HS-5 (cell line): ENCODE measurements at places on chromosomes 1 and 21.

- no peak for DNase-seq
Measured at GRCh38 chr1:151384584-151384983, 12.1 kb upstream of the SELENBP1 start.

DNA sequence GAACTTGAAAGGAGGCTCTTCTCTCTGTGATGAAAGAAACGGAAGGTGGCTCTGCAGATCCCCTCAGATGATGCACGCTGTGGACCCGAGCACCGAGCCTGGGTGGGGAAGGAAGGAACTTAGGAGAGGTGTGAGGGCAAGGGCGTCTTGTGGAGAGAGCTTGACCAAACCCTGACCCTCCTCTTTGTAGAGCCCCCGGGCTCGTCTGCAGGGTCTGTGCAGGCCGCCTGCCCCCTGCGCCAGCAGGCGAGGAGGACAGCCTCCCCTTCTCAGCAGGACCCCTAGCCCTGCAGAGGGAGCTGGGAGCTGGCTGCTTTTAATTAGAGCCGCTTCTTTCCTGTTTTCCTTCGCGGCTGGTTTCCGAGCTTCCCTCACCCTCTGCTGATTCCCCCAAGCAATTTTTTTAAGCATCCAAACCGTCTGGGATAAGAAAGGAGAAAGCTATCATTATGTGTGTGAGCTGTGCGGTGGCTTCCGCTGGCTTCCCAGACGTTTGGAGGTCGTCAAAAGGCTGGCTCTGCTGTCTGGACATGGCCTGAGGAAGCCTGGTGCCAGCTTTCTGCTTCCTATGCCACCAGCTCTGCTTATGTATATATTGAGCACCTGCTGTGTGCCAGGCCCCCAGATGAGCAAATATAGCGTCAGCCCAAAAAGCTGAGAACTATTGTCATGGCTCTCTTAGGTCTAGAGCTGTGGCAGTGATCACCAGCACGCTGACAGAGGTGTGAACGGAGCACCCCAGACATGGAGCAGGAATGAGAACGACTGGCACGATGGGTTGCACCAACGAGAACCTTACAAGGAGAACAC, 160.2 kb upstream of the IRF2BP2 start:
- no peak for DNase-seq

GRCh38 chr1:34923490-34923889, 6.0 kb downstream of the DLGAP3 start:
- DNase-seq = no peak

DNA sequence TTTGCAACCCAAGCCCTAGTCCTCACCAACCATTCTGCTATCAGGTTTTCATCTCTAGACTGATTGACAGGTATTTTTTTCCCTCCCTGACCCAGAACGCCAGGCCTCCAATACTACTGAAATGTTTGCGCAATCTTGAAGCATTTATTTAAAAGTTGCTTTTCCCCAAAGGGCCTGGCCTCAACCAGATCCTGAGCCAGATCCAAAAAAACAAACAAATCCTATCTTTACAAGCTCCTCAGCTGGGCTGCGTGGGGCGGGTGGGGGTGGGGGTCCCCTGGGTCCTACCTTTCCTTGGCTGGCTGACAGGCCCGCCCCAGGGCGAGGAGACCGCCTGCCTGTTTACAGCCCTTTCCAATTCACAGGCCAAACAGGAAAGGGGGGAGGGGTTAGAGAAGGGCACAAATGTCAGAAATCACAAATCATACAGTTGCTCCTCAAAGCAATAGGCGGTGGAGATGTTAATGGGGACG, 98.8 kb downstream of the FOXD2 start:
- no peak for DNase-seq

DNA sequence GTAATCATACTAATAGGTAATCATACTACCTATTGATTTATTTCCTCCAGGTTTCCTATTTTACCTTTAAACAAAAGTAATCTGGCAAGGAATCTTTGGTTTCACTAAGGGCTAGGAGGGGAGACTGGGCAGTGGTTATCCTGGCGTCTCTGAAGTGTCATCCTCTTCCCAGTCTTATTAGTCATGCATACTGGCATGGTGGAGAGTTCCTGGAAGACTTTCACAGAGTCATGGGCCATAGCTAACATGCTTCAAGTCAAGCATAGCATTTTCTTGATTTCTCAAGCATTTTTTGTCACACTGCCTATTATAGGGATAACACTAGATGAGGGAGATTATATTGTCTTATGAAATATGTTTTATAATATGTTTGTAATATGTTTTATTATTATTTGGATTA, 64.0 kb upstream of the ASB17 start:
- DNase-seq = no peak

GRCh38 chr1:159214149-159214760, 9.6 kb downstream of the ACKR1 start:
- no peak for DNase-seq

DNA sequence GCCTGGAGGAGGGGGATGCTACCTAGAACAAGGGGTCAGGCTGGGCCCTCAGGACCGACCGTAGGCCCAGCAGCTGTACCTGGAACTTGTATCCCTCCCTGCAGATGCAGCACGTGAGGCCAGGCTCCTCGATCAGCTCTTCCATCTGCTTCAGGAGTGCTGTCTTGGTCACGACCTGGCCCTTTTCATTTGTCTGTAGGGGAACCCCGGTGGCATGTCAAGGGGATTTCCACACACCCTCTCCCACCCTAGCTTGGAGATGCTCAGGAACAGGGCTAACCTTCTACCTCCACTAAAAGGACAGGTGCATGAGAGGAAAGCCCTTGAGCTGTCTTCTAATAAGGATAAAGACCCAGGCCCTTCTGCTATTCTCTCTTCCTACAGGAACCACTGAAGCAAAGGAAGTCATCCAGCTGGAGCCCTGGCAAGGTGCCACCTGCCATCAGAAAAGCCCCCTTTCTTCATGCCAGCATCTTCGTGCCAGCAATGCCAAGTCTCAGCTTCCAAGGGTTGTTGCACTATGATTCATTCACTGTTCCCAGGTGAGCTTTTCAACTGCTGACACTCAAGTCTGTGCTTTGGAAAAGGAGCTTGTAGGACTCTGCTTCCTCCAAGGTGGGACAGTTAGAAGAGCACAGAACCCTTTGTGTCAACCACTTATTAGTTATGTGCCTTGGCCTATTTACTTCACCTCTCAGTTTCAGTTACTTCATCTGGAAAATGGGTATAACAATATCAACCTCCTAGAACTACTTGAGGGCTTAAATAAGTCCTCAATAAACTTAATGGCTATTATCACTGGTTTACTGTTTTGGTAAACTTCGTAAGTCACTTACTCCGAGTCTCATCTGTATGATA, 122.1 kb downstream of the UBR4 start:
- no peak for DNase-seq

DNA sequence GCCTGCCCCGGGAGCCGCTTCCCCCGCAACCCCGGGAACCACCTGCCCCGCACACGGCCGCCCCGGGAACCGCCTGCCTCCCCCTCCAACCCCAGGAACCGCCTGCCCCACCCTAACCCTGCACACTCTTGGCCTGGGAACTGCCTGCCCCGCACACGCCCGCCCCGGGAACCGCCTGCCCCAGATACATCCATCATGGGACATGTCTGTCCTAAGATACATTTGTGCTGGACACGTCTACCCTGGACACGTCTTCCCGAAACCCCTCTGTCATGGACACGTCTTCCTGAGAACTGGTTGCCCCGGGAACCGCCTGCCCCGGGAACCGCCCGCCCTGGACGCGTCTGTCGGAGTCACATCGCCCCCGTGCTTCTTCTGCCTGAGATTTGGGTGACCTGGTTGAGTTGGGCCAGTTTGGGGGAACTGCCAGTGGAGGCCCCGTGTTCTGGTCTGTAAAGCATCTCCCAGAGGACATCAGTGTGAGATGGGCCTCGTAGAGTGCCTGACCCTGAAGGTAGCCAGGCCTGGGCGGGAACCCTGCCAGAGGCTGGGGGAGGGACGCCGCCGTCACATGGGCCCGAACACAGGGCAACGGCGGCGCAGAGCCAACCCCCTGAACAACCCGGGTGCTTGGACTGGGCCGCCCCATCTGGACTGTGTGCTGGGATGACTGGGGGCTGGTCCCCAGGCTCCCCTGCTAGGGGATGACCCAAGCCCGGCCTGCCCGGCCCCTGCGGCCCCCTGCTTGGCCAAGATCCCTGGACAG, 3.6 kb downstream of the PERM1 start:
- DNase-seq = no peak

DNA sequence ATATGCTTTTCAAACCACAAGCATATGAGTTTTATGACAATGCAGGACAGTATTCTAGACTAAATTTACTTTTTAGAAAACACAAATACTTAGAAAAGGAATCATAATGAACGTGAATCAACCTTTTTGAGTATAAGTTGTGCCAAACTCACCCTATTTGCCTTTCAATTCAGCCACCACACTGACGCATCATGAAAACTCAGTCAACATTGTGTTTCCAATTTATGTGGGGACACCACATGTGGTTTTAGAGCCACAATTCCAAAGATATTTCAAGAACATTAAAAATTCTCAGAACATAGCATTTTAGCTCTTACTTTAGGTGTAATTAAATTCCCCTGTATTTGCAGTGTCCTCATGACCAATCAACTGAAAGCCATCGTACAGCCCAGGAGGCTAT, 118.8 kb downstream of the PTBP2 start:
- DNase-seq = no peak

DNA sequence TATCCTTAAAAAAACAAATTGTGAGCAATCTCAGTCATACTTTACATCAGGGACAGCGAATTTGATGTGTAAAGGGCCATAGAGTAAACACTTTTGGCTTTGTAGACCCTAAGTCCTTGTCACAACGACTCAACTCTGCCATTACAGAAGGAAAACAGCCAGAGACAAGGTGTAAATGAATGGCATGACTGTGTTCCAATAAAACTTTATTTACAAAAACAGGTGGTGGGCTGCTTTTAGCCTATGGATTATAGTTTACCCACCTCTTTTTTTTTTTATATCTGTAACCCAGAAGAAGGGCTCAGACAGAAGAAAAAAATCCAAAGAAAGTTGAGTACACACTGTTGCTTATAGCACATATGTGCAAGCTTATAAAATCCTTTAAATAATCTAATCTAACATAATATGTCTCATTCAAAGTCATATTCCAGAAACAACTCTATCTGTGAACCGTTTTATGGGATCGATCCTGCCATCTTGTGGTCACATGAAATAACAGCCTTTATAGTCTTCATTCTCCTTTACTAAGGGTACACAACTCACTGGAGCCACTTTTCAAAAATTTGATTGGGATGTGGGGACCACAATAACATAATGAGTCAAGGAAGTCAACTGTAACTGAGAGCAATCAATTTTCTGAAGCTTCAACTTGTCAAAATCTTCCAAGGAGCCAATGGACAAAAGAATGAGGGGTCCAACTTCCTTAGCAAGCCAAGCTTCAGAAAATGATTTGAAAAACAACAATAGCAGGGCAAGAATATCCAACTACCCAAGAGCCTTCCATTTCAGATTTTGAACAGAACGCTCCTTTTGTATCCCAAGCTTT, 142.2 kb upstream of the KRTAP19-8 start:
- DNase-seq = no peak

DNA sequence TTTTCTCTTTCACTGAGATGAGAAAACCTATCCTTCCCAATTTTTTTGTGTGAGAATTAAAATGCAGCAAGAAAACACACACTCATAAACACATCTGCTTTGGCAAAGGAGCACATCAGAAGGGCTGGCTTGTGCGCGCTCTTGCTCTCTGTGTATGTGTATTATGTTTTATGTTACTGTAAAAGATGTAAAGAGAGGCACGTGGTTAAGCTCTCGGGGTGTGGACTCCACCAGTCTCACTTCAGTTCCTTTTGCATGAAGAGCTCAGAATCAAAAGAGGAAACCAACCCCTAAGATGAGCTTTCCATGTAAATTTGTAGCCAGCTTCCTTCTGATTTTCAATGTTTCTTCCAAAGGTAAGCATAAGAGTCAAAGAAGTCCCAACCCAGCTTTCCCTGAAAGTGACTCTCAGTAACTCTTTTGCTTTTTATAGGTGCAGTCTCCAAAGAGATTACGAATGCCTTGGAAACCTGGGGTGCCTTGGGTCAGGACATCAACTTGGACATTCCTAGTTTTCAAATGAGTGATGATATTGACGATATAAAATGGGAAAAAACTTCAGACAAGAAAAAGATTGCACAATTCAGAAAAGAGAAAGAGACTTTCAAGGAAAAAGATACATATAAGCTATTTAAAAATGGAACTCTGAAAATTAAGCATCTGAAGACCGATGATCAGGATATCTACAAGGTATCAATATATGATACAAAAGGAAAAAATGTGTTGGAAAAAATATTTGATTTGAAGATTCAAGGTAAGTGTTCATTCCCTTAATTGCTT, at the start of gene CD2:
Gene CD2 (plus strand): TSS at position 233 of the 780 bp plus-strand sequence. CDS start 63 bp downstream, at position 296.
- no peak for DNase-seq

- no peak for DNase-seq
Measured at GRCh38 chr1:227240983-227241382, 77.3 kb downstream of the CDC42BPA start.

GRCh38 chr1:12405325-12406210, 175.7 kb downstream of the VPS13D start:
- DNase-seq = no peak

DNA sequence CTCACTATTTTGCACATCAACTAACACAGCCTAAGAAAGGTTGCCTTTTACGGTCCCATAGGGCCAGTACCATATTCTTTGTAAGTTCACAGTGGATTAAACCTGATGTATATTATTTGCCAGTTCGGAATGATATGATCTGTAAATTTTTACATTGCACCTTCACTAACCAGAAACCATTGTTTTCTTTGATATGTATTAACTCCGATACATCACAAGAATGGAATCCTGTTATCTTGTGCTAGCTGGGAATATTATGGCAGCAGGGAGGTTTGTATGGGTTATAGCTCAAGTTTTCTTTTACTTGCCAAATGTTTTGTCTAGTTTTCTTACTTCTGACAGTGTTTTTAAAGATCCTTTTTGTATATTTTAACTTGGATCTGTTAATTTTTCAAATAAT, 51.4 kb upstream of the S1PR1 start:
- DNase-seq = no peak

- no peak for DNase-seq
Measured at GRCh38 chr1:40310983-40311642, 6.0 kb downstream of the COL9A2 start.

- no peak for DNase-seq
Measured at GRCh38 chr21:21530680-21531079, 532.5 kb downstream of the NCAM2 start.

DNA sequence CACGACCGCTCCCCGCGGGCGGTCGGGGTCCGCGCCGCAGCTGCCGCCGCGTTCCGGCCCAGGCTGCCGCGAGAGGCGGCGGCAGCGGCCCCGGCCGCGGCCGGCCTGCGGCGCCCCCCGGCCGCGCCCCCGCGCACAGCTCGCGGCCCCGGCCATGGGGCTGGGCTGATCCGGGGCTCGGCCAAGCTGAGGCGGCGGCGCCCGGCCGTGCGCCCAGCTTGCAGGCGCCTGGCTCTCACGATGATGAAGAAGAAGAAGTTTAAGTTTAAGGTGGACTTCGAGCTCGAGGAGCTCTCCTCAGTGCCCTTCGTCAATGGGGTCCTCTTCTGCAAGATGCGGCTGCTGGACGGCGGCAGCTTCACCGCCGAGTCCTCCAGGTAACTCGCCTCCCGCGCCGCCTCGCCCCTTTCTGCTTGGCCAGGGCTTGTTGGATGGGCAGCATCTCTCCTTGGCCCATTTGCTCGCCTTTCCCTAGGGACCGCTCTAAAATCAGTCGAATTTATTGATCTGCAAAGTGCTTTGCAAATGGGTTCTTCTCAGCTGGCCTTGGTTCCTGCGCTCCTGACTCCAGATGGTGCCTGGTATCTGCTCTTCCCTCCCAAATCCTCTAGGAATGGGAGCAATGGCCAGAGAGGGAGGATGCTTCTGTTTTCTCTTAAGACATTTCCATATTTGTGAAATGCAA, 431 bp downstream of the EEIG2 start:
- DNase-seq = no peak
